ENCODE measurements at places on chromosomes 1 and 21.

DNA sequence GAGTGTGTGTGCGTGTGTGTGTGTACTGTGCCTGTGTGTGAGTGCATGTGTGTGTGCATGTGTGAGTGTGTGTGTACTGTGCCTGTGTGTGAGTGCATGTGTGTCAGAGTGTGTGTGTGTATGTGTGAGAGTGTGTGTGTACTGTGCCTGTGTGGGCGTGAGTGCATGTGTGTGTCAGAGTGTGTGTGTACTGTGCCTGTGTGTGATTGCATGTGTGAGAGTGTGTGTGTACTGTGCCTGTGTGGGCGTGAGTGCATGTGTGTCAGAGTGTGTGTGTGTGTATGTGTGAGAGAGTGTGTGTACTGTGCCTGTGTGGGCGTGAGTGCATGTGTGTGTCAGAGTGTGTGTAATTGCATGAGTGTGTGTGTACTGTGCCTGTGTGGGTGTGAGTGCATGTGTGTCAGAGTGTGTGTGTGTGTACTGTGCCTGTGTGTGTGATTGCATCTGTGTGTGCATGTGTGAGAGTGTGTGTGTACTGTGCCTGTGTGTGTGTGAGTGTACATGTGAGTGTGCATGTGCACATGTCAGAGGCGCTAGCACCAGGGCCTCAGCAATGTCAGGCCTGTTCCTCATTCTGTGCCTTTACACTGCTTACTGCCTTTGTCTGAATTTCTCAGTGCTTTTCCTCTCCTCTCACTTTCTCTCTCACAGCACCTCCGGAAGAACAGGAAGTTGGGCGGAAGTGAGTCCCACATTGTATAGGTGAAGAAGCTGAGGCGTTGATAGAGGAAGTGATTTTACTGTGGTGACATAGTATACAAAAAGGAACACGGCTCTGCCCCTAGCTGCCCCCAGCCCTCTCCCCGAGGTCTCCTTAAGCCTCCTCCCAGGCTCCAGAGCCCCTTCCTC is 4.9 kb downstream of the SLC5A9 start:
- no peak for DNase-seq

DNA sequence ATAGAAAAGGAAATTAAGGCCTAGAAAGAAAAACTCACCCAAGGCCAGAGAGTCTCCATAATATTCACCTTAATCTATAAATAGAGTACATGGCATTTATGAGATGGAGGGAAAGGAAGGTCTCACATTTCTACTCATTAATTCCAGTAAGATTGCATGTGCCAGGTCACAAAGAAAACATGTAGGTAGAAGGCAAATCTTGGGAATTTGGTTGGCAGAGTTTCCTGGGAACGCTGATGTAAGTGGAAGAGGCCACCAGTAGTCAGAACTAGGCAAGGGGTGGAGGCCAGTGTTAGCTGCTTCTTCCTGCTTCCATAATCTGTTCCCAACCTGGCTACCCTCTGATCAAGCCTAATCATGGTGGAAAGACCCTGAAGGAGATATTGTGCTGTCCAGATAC is 29.2 kb upstream of the PGBD5 start:
- DNase-seq, result no peak

GRCh38 chr1:40633931-40634376 is 31.5 kb downstream of the RIMS3 start:
- no peak for DNase-seq

DNA sequence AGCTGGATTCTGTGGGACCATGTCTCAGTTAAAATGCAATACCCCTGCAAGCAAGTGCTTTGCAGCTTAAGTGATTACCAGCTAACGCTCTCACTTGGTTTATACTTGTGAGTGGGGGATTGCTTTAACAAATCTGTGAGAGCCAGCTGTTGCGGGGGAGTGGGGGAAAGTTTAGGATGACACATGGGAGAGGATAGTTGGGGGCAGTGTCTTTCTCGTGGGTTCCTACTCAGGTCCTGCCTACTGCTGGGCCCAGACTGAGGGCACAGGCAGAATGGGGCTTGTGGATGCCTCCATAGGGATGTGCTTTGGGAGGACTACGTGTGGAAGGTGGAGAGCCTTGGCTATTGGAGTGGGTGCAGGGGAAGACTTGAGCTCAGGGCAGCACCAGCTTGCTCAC is 60.1 kb downstream of the ELK4 start:
- DNase-seq, result no peak

GRCh38 chr1:50109647-50110075 is 941 bp downstream of the ELAVL4 start:
- DNase-seq, result no peak

DNA sequence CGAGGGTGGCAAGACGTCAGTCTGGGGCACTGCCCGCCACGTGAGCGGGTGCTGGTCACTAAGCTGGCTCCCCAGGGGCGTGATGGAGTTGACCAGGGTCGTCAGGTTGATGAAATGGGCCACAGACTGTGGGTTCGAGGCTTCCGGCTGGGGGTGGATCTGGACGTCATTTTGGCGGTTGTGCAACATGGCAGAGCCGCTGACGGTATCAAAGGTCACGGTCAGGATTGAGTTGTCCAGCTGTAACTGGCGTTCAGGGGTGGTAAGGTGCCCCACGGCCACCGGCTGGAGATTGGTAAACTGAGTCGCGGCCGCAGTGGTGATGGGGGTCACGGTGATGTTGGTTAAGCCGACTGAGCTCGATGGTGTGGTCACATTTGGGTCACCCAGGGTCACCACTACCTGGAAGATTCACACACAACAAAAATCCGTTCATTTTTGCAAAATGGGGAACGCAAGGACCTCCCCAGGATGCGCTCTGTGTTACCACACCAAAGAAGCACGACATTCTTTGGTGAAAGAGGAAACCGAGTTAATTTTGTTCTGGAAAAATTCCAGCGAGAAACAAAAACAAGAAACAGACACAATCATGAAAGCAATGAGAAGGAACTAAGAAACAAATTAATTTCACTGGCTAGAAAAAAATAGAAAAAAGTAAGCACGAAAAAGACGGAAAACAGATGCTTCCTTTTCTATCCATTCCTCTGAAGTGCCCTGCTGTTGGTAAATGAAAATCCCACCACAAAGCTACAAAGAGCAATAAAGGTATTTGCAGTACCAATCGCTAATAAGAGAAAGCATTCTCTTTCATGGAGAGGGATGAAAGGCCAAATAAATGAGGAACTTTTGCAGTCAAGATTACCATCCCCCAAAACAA is 34.7 kb upstream of the RIPK4 start:
- no peak for DNase-seq

- no peak for DNase-seq
Observed at GRCh38 chr21:31583498-31583897, 76.0 kb upstream of the SOD1 start.

DNA sequence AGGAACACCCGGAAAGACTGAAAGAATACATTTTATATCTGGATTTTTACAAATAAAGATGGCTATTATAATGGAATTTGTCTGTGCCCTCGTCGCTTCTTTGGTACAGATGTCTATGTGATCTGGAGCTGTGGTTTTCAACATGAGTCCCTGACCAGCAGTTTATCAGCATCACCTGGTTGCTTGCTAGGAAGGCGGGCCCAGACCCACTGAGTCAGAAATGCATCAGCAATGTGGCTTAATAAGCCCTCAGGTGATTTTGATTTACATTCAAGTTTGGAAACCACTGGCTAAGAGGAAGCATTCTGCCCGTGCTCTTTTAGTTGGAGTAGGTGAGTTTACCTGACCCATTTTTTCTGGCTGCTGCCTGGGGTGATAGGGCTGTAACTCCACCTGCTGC is 31.7 kb downstream of the ATP1A1 start:
- no peak for DNase-seq

- DNase-seq, result no peak
Observed at GRCh38 chr1:167059809-167060107, 30.4 kb downstream of the GPA33 start.

GRCh38 chr1:156616463-156616862 is 2.8 kb upstream of the HAPLN2 start:
- DNase-seq, result no peak

GRCh38 chr1:110523011-110523410 is 4.0 kb upstream of the KCNA10 start:
- no peak for DNase-seq

DNA sequence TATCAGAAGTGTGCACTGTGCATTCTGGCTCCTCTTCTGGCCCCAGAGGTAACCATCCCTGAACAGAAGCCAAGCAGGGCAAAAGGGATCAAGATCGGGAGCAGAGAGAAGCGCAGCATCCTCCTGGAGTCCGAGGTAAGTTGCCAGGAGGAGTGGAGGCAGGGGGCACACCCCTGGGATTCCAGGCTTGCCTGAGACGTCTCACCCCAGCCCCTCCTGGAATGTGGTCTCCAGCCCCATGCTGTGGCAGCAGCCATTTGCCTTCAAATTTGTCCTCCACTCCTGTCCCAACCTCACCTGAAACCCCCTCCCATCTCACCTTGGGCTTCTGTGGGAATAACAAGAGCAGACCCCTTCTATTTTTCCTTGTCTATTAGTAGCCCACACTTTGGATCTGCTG is 10.1 kb downstream of the LRRC71 start:
- DNase-seq, result no peak

DNA sequence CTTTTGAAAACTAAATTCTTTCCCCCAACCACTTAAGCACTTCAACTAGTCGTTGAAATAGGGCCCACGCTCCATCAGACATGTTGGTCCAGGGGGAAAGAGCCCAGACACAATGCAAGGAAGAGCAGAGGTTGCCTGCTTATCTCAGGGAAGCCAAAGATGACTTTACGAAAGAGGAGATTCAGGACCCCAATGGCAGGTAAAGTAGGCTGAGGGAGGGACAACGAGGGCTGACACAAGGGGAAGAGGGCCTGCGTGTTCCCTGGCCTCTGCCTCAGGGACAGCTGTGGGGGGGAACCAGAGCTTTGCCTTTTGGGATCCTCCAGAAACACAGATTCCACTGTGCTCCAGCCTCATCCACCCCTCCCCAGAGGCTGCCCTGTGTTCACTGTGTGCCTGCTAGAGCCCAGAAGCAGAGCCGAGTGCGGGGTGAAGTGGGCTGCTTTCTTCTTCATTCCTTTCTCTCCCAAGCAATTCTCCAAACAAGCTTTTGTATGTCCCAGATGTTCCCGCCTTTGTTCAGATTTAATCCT is 135.5 kb upstream of the GRIK3 start:
- DNase-seq, result no peak

DNA sequence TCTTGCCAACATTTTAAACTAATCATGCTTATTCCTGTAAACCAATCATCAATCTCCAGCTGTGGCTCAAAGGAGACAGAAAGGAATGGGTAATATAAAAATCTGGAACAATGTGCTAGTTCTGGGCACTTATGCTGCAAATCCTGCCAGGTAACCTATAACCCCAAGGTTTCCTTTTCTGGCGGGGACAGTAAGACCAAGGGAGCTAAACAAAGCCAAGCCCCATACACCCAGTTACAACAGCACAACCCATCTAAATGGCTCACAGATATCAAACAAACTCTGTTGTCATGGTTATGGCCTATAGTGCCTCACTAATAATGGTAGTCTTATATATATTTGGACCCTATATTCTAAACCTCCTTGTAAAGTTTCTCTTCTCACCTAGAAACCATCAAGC is 36.9 kb upstream of the CTBS start:
- DNase-seq, result no peak
